ENCODE measurements at places on chromosomes 4 and X.

GRCh38 chr4:139556724-139557555 is 921 bp upstream of the SETD7 start:
- DNase-seq = peak; percentile 63

- DNase-seq = no peak
Measured at GRCh38 chr4:150032541-150032940, 45.7 kb upstream of the DCLK2 start.

- no peak for DNase-seq
Measured at GRCh38 chr4:138565576-138565975, 323.4 kb upstream of the SLC7A11 start.

- DNase-seq = no peak
Measured at GRCh38 chr4:140702096-140702757, 54.0 kb downstream of the TBC1D9 start.

- peak; percentile 34 for DNase-seq
Measured at GRCh38 chr4:8176547-8177399, 18.2 kb upstream of the ABLIM2 start.

- DNase-seq = no peak
Measured at GRCh38 chr4:137206781-137207180, 325.5 kb downstream of the PCDH18 start.

DNA sequence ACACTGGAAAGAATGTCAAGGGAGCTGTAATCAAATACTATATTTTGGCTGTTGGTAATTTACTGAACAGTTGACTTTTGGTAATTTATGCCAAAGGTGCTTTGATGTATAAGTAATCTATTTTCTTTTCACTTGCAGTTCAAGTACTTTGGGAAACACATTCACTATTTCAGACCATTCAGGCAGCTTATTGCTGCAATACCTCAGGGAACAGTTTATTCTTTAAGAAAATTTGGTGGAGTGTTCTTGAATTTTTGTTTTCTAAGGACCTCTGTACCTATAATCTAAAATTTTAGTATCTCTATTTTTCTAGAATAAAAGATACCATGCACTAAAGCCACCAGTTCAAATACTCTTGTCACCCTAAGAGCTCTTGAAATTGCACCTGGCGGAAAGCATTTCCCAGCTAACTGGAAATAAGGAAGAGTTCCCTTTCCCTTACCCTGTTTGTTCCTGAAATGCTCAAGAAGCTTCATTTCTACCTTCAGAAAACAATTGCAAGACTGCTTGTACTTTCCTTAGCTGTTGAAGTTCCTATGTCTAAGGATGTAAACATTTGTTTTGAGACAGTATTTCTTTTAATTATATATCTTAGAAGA is 633.5 kb upstream of the FAT1 start:
- DNase-seq = no peak

- no peak for DNase-seq
Measured at GRCh38 chr4:12399781-12400180, 971.1 kb upstream of the HS3ST1 start.

- DNase-seq = no peak
Measured at GRCh38 chr4:122481766-122482405, 25.4 kb upstream of the IL2 start.

DNA sequence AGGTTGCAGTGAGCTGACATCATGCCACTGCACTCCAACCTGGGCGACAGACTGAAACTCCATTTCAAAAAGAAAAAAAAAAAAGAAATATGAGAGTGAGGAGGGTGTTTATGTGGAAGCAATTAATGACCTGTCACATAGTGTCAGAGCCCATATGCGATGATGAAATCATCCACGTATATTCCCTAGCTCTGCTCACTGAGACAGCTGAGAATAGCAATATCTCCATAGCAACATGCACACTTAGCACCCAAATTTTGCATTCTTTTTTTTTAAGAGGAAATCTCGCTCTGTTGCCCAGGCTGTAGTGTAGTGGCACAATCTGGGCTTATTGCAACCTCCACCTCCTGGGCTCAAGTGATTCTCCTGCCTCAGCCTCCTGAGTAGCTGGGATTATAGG is 31.5 kb upstream of the OPHN1 start:
- DNase-seq = no peak

DNA sequence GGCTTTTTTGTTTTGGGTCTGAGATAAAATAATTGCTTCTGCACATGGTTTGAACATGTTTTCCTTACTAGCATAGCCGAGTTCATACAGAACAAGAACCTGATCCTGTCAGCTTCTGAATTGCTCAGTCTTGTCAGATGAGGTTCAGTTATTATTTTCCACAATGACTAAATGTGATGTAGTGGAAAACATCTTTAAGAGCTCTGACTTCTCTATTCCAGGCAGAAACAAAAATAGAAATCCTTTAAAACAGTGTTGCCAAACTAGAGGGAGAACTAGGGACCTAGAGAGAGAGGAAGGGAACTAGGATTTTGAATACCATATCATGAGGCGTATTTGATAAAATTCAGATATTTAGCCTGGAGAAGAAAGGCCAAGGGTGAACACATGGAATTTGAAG is 2.0 kb downstream of the ATP6AP2 start:
- DNase-seq = no peak

Data from activated naive CD8-positive, alpha-beta T cell treated with anti-CD3 and anti-CD28 coated beads, Interleukin-2, amount 50 U/mL, for 24 hours (primary cell).